ENCODE measurements at places on chromosomes 5 and 9.

GRCh38 chr5:171984748-171985419 is 21.6 kb downstream of the FBXW11 start:
- no peak for DNase-seq

DNA sequence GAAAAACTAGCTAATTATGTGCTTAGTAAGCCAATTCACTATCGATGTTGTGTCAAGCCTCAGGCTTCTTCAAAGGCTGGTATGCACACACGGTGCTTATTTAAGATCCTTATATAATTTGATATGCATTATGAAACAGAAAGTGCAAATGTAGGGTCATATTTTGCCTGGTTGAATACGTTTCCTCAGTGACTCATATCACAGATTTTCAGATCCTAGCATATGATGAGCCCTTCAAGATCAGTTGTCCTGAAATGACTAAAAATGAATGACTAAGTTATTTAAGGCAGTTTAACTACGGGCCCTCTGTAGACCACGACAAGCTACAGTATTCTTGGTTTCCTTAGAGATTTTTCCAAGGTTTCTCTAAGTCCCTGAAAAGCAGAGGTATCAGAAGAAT is 778.3 kb downstream of the PRELID2 start:
- DNase-seq: no peak

- no peak for DNase-seq
These were observed 1.2 kb downstream of the IER5L start for GRCh38 chr9:129176701-129177442.

DNA sequence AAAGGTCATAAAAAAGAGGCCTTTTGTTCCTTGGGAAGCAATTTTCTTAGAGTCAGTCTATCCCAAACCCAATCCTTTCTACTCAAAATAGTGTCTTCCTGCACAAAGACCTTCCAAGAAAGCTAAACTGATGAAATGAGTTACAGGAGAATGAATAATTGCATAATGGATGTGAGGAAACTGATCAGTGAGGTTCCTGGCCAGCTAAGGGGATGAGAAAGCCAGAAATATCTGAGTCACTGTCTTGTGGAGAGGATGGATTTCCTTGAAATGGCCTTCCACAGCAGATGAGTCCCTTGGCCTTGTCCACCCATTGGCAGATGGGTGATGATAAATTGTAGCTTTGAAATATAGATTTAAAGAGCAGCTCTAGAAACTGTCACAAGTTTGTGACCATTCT is 756.1 kb downstream of the DNAH5 start:
- DNase-seq: no peak

GRCh38 chr5:126020770-126021169 is 402.4 kb upstream of the GRAMD2B start:
- DNase-seq: no peak

GRCh38 chr9:74748966-74749365 is 138.8 kb downstream of the TRPM6 start:
- DNase-seq: no peak

Data from stimulated activated CD8-positive, alpha-beta memory T cell treated with anti-CD3 and anti-CD28 coated beads, Interleukin-7, amount 100 ng/mL, for 1 hour (primary cell).